Activated T-cell treated with anti-CD3 and anti-CD28 coated beads for 48 hours (primary cell): ENCODE measurements at places on chromosomes 7 and 10.

- DNase-seq = peak; percentile 48
Measured at GRCh38 chr10:16520900-16521299, 779 bp downstream of the C1QL3 start.

- no peak for DNase-seq
Measured at GRCh38 chr7:8831376-8831775, 398.0 kb downstream of the NXPH1 start.

GRCh38 chr10:11538834-11539190 is 72.6 kb downstream of the USP6NL start:
- no peak for DNase-seq

GRCh38 chr10:47137311-47137851 is 162.6 kb upstream of the GDF10 start:
- no peak for DNase-seq

- DNase-seq = no peak
Measured at GRCh38 chr7:112573302-112574039, 92.7 kb downstream of the LSMEM1 start.

GRCh38 chr7:106986450-106986977 is 58.0 kb upstream of the PRKAR2B start:
- no peak for DNase-seq

GRCh38 chr10:83289373-83289772 is 849.9 kb upstream of the GHITM start:
- DNase-seq = no peak

- no peak for DNase-seq
Measured at GRCh38 chr10:86681047-86681446, 12.7 kb downstream of the LDB3 start.

- DNase-seq = no peak
Measured at GRCh38 chr10:124329362-124329761, 89.4 kb downstream of the OAT start.

GRCh38 chr10:90111671-90112070 is 410.3 kb downstream of the KIF20B start:
- DNase-seq = no peak

- DNase-seq = no peak
Measured at GRCh38 chr7:46286356-46286755, 365.3 kb upstream of the IGFBP3 start.

- DNase-seq = no peak
Measured at GRCh38 chr10:113522460-113522859, 30.4 kb upstream of the HABP2 start.

- no peak for DNase-seq
Measured at GRCh38 chr7:78490524-78490923, 692.0 kb downstream of the PHTF2 start.

DNA sequence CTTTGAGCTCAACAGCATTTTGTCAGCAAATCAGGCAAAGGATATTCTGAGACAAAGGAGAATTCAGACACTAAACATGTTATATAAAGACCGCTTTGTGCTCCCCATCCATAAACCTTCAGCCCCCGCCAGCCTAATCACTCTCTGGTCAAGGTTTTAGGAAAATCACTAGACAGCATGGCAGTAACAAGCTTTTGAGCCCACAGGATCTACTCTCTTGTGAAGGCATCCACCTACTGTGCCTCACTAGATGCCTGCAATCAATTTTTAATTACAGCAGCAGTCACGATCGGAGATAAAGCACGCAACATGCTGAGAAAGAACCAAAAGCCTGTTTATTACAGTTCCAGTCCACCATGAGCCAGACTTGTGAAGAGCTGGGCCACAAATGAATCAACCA is 19.1 kb downstream of the PDE1C start:
- DNase-seq = no peak

DNA sequence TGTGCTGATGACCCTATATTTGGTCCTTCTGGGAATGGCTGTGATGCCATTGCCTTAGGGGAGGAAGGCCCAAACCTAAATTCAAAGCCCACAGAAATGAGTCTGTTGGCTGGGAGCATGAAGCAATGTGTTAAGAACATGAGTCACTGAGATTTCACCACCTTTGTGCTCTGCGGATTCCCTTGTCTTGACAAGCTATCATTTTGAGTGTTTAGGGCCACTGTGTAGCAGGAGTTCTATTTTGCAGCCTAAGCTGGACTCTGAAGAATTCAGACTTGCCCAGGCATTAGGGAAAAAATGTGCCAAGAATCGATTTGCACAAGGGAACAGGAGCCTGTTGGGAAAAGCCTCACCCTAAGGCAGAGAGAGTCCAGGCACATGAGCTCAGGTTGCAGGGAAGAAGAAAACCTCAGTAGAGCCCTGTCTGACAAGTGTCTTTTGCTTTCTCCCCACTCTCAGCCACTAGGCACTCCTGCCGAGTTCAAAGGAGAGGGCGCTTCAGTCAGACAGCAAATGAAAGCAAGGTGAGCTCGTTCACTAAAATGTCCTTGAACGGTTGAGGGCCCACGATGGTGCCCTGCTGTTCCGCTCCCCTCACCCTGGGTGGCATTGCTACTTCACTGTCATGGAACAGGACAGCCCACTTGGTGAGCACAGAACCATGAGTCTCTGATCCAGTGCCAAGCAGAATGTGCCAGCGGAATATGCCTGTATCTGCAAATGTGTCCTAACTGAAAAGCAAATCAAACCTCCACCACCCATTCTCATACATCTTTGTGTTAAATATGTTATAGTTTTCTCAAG is 93.6 kb downstream of the PRLHR start:
- DNase-seq = no peak

DNA sequence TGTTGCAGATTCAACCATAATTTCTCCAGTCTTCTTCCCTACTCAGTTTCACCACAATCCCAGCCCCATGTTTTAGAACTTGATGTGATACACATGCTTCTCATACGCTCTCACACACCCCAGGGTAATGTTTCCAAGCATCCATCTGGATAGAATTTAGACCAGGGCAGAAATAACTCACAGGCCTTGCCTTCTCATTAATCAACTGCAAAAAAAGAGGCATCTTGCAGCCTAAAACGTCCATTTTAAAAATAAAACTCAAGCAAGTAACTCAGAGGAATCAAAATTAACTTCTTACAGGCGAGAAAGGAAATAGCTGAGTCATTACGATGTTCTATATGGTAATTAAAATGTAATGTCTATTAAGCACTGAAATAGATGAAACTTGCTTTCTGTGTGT is 127.2 kb upstream of the RSU1 start:
- DNase-seq = no peak

GRCh38 chr7:29243910-29244655 is 49.5 kb downstream of the CHN2 start:
- peak; percentile 48 for DNase-seq

- DNase-seq = no peak
Measured at GRCh38 chr10:63042256-63042655, 90.9 kb upstream of the NRBF2 start.

DNA sequence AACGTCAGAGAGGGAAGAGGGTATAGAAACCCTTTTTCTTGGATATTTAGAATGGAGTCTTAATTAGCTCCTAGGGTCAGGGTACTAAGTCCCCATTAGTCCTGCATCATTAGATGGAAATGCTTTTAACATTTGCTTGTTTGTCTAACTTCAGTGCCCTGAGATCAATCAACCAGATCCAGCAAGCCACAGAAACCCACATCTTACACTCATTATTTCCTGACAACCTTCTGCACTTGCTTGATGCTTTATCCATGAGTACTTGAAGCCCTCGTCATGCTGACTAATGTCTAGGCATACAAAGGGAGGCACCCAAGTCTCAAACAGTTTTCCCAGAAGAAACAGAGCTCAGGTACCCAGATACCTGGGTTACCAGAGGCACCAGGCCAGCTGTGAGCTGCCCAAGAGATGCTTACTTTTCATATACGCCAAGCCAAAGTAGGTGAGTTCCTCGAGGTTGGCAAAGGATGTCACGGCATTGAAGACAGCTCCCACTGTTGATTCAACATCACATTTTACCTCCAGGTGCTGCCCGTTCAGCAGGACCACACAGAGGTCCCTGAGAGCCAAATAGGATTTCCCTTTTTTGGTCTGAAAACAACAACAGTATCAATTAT is 42.7 kb downstream of the FRMPD2 start:
- DNase-seq = no peak

GRCh38 chr10:33115738-33116719 is 158.0 kb upstream of the ITGB1 start:
- DNase-seq = no peak

DNA sequence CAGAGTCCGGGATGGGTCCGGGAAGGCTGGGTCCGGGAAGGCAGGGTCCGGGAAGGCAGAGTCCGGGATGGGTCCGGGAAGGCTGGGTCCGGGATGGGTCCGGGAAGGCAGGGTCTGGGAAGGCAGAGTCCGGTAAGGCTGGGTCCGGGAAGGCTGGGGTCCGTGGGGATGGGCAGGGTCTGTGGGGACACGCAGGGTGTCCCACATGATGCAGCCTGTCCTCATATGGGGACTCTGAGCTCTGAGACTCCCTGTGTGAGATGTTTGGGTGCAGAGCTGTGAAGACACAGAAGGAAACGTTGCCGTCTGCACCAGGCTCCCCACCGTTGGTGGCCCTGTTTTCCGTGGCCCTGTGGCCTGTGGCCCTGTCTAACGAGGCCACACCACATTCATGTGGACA is 45.7 kb upstream of the ADGRA1 start:
- no peak for DNase-seq

- no peak for DNase-seq
Measured at GRCh38 chr10:74433993-74434392, 283.0 kb downstream of the ADK start.

- no peak for DNase-seq
Measured at GRCh38 chr10:98423691-98424120, 8.7 kb upstream of the PYROXD2 start.

DNA sequence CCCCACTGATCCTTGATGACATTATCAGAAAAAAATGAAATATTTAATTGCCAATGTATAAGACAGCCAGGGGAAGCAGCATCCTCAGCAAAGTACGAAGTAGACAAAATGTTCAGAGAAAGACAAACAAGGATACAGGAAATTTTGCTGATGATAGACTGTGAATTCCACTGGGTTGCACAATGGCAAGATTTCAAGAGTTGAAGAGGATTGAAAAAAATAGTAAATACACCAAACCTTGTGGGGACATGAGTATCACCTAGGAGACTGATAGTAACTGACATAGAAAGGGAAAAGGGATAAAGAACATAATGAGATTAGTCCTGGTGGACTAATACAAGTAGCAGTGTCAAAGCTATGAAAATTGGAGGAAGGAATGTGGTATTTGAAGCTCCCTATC is 16.5 kb downstream of the CNOT4 start:
- DNase-seq = no peak

GRCh38 chr10:27838361-27838760 is 92.7 kb upstream of the MKX start:
- DNase-seq = no peak

- DNase-seq = no peak
Measured at GRCh38 chr10:16310440-16310839, 126.4 kb upstream of the PTER start.

GRCh38 chr7:7323352-7323751 is 141.0 kb downstream of the C1GALT1 start:
- no peak for DNase-seq

DNA sequence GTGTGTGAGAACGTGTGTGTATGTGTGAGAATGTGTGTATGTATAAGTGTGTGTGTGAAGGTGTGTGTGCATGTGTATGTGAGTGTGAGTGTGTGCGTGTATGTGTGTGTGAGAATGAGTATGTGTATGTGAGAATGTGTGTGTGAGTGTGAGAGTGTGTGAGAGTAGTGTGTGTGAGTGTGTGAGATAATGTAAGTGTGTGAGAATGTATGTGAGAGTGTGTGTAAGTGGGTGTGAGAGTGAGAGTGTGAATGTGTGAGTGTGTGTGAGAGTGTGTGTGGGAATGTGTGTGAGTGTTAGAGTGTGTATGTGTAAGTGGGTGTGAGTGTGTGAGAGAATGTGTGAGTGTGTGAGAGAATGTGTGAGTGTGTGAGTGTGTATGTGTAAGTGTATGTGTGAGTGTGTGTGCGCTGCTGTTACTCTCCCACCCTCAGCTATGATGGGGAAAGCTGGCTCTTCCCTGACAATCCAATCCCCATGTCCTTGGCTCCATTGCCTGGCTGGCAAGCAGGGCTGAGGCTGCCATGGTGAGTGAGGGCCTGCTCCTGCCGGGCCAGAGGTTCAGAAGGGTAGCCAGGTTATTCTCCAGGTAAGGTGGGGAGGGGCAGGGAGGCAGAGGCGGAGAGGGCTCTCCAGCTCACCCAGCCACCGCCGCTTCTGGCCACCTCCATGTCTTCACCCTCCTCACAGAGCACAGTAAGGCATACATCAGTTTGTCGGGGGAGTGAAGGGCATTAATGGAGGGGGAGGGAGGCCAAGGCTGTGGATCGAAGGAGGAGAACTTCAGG is 72.6 kb upstream of the PCBD1 start:
- no peak for DNase-seq

- no peak for DNase-seq
Measured at GRCh38 chr7:5357951-5358350, 65.7 kb downstream of the TNRC18 start.

DNA sequence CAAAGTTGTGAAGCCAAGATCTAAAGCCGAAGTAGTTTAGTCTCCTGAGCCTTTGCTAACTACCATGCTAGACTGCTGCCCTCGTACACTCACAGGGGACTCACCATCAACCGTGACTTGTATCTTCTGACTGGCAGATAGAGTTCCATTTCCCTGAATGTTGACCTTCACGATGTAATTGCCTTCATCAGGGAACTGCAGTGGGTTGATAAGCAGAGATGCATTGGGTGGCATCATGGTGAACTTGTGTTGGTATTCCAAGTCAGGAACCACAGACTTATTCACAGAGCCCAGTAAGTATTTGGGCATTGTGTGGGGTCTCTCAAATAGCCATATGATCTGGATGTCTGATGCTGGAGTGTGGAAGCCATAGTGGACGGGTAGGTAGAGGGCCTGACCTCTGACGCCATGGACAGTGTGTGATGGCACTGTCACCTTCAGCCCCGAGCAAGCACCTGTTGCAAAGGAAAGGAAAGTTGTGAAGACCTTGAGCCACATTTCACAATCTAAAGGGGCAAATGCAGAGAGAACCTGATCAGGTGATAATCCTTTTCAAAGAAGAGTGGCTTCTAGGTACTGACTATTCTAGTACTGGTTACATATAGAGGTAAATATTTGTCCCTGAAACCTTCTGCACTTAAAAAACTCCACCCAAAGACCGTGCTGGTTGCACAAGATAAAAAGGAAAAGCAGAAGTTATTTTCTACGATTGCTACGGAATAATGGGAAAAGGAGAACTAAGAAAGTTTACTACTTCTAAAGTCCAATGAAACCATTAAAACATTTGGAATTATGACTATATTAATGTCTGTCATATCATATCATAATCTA is 7.1 kb downstream of the HEPACAM2 start:
- no peak for DNase-seq

- no peak for DNase-seq
Measured at GRCh38 chr7:100400041-100400440, 26.8 kb downstream of the PILRA start.

- peak; percentile 47 for DNase-seq
Measured at GRCh38 chr7:43658718-43659548, 70.4 kb downstream of the COA1 start.

DNA sequence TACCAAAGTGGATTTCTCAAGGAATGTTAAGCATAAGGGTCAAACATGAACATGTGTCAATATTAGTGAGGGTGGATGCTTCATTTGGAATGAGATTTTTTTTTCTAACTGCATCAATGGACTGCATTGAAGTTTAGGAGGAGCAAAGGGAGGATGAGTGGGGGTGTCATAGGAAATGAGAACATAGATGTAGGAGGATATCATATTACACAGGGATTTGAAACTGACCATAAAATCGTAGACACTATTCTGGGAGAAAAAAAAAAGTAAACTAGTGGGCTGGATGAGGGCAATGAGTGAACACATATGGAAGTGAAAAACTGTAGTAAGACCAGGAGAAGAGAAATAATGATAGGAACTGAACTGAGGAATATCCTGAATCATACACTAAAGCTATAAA is 109.4 kb downstream of the SEMA3A start:
- no peak for DNase-seq

GRCh38 chr10:73253225-73253555 is 746 bp upstream of the MRPS16 start:
- DNase-seq = no peak
